ENCODE measurements at places on chromosomes 3 and 15.

- no peak for DNase-seq
These were observed 476.1 kb downstream of the SHQ1 start for GRCh38 chr3:72372161-72372560.

- DNase-seq, result no peak
These were observed 22.2 kb upstream of the SLC25A26 start for GRCh38 chr3:66198437-66199088.

- no peak for DNase-seq
These were observed 155.9 kb downstream of the AKAP13 start for GRCh38 chr15:85536341-85536740.

- no peak for DNase-seq
These were observed 10.0 kb downstream of the IQSEC1 start for GRCh38 chr3:13063225-13063624.

DNA sequence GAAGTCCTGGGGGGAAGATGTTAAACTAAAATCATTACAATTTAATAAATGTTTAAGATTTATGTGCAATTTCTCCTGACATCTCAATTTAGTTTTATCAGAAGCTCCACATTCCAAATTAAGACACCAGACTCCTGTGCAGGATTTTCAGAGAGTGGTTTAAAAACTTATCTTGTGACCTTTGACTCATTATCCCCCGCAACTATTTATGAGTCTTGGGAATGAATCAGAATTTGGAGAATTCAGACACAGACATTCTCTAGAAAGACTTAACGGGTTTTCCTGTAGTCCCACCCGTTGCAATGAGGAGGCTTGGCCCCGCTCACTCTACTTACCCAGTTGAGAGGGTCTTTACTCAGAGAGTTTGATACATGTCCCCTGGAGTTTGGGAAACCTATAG is 7.1 kb downstream of the OR5K2 start:
- no peak for DNase-seq

DNA sequence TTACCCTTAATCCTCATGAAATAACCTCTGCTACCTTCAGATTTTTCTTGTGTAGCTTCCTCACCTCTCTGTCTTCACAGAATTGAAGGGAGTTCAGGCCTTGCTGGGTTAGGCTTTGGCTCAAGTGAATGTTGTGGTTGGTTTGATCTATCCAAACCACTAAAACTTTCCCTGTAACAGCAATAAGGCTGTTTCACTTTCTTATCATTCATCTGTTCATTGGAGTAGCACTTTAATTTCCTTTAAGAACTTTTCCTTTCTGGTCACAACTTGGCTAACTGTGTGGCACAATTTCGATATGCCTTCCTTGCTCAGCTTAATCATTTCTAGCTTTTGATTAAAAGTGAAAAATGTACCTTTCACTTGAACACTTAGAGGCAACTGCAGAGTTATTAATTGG is 129.8 kb downstream of the NR1I2 start:
- DNase-seq, result no peak

All from inflammatory macrophage (primary cell).